ENCODE measurements at places on chromosomes 5 and 9.

DNA sequence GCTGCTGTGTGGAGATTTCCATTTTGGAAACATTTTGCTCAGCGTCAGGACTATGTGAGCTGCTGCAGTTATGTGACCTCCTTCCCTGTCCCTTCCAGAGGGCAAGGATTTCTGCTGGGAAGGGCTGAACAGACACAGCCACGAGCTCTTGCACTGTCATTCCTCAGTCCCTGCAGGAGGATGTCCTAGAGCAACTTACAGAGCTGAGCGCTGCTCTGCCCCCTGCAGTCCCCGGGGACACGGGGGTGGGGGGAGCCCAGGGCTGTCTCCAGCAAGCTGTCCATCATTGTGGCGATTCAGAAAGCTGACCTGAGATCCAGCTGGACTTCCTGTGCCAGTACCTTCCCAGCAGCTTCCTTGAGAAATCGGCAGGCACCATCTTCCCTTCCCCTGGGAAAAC, 28.0 kb upstream of the MAP1B start:
- no peak for DNase-seq

DNA sequence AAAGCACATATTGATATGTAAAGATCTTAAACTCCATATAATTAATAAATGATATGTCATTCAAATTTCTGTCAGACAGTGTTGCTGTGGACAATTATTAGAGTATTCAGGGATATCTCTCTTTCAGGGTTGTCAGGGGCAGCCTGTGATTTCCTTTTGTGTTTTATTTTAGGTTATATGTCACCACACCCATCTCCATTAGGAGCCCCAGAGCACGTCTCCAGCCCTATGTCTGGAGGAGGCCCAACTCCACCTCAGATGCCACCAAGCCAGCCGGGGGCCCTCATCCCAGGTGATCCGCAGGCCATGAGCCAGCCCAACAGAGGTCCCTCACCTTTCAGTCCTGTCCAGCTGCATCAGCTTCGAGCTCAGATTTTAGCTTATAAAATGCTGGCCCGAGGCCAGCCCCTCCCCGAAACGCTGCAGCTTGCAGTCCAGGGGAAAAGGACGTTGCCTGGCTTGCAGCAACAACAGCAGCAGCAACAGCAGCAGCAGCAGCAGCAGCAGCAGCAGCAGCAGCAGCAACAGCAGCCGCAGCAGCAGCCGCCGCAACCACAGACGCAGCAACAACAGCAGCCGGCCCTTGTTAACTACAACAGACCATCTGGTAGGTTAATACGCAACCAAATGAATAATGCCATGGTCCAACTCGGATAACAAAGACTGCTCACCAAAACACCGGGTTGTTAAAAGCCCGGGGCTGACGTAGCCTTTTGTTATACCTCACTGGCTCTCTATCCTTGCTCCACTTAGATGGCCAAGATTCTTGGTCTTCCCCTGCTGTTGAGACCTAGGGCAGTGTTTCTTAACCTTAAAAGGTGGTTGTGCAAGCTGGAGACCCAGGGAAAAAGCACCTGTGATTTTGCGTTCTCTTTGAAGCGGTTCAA, 24.4 kb downstream of the SMARCA2 start:
- DNase-seq, result no peak

DNA sequence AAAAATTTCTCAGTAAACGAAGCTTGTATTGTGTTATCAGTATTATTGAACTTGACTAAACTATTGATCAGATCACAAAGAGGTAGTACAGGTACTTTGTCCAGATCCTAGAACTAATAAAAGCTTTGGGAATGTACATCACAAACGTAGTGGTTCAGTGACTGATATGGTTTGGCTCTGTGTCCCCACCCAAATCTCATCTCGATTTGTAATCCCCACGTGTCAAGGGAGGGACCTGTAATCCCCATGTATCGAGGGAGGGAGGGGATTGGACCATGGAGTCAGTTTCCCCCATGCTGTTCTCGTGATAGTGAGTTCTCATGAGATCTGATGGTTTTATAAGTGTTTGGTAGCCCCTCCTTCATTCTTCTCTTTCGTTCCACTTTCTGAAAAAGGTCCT, 100.9 kb downstream of the ARRDC3 start:
- no peak for DNase-seq

DNA sequence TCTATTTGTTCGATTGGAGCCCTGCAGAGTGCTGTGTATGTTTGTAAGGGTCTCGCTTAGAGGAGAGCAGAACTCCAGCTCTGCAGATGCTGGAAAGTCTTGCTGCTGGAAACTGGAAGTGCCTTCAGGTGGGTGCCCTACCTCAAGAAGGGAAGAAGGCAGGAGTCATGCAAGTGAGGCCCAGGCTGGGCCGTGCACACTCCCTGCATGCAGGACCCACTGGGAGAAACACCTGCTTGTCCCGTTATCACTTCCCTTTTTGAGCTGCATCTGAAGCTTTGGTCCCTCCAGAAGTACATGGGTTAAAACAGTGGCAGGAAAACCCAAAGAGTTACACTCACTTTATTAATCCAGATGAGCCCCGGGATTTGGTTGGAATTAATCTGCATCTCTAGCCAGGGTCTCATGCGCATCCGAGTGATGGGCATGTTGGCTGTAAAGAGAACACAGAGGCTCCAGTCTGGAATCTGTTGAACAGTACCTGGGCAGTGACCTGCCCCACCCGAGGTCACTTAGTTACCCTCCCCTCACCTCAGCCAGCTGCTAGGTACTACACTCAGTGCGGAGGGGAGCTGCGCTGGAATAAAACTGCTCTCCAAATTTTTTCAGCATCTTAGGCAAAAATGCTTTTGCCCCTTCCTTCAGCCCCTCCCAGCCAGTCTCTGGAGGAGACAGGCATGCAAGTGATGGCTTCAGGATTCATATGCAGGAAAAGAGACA, 1.4 kb downstream of the IRF1 start:
- DNase-seq, result no peak

GRCh38 chr9:18474783-18475182, 830 bp downstream of the ADAMTSL1 start:
- DNase-seq, result no peak

GRCh38 chr5:36277521-36278176, 24.1 kb downstream of the RANBP3L start:
- DNase-seq, result no peak

GRCh38 chr9:121268851-121269641, 1.1 kb downstream of the GSN start:
- DNase-seq, result no peak

DNA sequence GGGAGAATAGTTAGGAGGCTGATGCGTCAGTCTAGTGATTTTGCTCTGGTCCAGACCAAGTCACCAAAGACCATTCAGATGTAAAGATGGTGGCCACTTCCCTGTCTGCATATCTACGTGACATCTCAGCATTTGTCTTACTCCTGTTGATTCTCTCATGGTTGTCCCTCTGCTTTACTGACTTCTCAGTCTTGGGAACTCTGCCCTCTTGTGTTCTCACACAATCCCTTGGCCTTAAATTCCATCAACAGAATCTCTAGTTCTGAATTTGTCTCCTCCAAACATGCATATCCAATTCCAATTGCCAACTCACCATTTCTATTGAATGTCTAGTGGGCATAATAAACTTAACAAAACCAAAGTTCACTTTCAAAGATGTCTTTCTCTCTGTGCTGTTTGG, 147.8 kb downstream of the SLC24A2 start:
- no peak for DNase-seq

DNA sequence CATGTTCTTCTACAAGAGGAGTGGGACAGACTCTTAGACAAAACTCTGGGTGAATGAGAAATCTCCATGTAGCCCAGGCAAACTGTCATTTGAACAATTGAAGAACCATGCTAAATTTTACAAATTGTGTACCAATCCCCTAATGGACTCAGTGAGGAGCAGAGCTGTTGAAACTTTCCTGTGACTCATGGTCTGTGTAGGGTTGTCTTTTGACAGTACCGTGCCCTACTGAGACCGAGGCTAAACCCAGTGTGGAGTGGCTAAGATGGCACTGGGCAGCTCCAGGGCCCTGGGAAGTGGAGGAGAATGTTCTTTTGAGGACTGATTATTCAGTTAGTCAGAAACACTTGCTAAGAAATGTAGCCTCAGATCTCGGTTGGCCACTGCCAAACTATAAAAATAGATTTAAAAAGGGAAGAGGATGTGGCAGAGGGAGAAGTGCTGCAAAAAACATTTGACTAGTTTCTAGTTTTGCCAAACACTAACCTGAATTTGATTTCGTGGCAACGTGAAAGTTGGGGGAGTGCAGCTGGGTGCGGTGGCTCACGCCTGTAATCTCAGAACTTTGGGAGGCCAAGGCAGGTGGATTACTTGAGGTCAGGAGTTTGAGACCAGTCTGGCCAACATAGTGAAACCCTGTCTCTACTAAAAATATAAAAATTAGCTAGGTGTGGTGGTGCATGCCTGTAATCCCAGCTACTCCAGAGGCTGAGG, 24.7 kb downstream of the POU4F3 start:
- no peak for DNase-seq

DNA sequence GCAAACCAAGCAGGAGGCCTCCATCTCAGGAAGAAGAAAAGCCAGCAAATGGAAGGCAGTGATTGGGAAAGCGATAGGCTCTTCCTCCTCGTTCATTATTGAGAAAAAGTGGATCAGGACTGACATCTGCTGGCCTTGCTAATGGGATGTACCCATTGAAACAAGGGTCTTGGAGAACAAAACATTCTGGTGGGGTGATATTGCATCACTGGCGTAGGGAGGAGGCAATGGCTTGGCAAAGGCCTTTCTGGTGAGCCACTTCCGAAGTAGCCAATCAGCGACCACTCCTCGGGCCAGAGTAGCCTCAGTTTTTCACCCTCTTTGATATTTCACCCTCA, 86.7 kb upstream of the NFIB start:
- DNase-seq, result no peak

- no peak for DNase-seq
Measured at GRCh38 chr5:173707392-173707791, 90.9 kb upstream of the BOD1 start.

DNA sequence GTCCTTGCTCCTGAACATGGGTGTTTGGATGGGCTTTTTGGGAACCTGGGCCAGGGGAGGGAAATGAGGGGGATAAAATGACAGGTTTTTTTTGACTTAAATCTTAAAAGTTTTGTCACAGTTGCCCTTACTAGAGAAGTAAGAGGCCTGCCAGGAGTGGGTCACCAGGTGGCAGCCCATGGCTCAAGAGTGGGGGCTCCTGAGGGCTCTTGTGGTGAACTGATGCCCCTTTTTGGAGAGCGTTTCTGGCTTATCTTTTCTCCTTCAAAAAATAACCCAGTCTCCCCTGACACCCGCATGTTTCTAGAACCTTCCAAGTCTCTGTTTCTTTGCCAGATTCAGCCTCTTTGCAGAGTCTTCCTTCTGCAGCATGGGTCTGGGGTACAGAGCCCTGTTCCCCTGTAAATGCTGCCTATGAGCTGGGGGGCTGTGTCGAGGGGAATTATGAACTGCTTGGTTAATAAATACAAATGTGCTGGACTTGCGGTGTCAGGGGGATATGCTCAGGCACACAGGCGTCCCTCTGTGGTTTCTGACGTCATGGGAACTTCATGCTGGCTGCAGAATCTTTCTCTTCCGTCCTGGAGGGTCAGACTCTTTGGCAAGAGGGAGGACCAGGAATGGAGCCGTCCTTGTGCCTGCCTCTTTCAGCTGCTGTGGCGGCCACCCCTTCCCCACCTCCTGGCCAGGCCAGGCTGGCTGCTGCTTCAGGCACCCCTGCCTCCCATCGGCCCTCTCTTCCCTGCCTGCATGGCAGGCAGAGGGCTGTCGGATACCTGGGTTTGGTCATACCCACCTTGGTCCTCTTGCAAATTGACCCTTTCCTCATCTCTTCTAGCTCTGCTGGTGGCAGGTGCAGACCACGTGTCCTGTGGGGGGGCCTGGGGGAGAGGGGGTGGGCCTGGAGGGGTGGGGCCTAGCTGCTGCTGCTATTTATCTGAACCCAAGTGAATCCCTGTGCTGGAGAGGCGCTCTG, 30.1 kb downstream of the PTPA start:
- no peak for DNase-seq

DNA sequence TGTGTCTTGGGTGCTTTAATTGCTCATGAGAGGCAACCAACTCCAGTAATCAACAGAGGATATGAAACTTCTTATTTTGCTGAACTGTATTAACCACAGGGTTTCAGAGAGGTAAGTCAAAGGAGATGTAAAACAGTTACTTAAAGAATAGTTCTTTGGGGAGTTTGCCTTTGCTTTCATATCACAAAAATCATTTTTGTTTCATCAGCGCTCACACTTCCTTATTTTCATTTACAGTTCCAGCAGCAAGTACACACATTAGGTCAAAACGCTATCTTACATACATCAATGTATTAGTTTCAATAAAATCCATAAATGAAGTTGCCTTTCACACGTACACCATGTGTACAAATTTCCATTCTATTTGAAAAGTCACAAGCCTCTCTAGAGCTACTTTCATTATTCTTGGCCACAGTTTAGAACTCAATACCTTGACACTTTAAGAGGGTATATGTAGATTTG, 50.1 kb downstream of the ST8SIA4 start:
- no peak for DNase-seq

DNA sequence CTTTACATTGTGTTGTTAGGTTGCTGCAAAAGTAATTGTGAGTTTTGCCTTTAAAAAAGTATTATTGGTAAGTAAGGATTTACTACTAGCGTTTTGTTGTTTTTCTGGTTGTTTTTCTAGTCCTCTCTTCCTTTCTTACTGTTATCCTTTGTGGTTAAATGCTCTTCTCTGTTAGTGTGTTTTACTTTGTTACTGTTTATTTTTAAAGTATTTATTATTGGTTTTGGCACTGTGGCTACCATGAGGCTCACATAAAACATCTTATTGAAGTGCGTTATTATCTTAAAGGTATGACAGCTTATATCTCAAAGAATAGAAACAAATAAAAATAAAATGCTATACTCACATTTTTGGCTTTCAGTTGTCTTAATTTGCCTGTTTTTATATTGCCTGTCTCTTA, 17.6 kb downstream of the DMXL1 start:
- no peak for DNase-seq

DNA sequence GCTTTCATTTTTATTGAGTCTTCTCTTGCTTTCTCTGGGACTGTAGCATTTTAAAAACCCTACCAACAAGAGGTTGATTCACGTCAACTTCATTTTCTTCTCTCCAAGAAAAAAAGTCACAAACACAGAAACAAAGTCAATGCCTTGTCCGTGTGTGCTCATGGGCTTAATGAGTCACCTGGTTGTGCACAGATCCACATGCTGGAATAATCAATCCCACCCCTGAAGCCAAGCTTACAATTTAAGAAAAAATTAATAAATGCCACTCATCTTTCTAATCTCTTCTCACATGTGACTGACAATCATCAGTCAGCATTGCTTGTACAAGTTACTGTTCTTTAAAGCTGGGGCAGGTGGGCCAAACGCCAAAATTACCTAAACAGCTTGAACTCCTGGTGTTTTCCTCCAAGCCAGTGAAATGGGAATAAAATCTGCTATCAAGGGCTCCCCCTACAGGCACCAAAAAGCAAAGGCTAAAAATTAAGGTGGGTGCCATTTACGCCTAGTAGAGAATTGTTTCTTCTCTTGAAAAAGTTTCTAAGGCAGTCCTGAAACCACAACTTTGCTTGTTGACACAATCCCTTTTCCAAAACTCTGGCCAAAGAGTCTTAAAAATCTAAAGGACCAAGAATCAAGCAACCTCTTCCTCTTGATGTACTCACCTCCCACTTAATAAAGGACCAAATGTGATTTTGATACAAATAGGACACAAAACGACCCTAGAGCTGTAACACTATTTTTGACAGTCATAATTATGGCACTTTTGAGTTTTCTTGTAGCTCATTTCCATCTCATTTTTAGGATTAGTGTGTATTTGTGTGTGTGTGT, 21.3 kb downstream of the TRMO start:
- no peak for DNase-seq

GRCh38 chr5:96203761-96204160, 229.3 kb downstream of the PCSK1 start:
- no peak for DNase-seq
